CD4-positive, alpha-beta T cell treated with Interleukin-15 for 4 hours (primary cell): ENCODE measurements at places on chromosomes 1 and 21.
A peak's percentile ranks its signal among the peaks of the same experiment; 100 is the strongest.

- no peak for DNase-seq
These were observed 12.7 kb upstream of the CRNN start for GRCh38 chr1:152426731-152427130.

DNA sequence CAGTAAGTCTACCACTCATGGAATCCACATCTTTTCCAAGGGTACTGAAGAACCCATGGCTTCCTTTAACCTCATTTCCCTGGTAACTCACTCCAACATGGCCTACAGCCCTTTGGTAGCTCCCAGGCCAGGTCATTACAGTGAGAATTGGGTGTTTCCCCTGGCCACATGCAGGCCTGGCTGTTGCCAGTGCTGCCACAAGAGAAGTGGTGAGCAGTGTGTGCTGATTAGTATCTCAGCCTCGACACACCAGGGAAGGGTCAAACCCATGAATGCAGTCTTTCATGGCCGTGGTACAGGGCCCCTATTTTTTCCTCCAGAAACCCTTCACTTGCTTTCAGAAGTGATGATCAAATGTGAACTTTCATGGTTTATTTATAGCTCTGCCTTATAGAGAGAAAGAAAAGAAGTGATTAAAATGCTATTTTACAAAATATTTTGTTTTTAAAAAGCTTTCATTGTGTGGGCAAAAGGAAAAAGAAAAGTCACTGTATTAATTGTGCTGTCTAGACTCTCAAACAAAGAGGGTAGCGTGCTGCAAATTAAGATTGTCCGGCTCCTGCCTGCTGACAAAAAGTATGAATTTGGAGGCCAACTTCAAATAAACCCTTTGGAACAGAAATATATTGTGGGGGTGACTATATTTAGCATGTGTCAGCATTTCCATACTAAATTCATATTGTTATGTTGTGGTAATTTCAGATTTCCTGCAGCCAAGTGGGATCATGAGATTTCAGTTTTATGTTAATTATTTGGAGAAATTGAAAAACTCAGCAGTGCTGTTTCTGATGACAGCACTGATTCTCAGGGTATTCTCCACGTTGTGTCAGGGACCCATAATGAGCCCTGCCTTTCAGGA lies 62.0 kb upstream of the HOOK1 start:
- DNase-seq: no peak

GRCh38 chr1:40341491-40342380 lies 24.6 kb upstream of the COL9A2 start:
- DNase-seq: no peak

GRCh38 chr1:237031480-237031879 lies 10.5 kb upstream of the RYR2 start:
- DNase-seq: no peak

DNA sequence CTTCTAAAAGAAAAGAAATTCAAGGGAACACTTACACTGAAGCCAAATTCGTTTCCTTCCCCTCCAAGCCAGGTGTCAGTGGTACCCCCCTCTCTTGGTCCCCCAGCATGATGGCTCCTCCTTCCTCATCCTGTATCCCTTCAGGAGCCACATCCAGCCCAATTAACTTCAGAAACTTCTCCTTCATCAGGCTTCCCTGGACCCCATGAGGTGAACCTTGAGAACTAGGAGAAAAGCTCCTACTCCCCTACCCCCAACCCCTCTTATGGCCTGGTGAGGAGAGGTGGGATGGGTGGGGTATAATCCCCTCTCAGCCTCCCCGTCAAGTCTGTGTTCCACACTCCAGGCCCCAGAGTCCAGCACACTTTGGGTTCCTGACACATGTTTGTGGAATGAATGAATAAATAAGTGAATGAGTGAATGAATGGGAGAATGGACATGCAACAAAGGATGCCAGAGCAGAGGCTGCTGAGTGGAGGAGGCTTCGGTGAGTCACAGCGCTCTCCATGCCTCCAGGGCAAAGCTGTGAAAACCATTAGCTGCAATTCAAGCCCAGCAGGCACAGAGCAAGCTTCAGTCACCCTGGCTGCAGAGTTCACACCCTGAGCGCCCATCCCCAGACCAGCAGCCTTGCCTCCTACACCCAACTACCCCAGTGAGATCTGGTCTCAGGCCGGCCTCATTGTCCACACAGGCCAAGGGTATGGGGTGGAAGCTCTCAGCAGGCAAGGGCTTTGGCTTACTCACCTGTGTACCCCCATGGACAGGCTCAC lies 43.8 kb downstream of the BATF3 start:
- DNase-seq: no peak

DNA sequence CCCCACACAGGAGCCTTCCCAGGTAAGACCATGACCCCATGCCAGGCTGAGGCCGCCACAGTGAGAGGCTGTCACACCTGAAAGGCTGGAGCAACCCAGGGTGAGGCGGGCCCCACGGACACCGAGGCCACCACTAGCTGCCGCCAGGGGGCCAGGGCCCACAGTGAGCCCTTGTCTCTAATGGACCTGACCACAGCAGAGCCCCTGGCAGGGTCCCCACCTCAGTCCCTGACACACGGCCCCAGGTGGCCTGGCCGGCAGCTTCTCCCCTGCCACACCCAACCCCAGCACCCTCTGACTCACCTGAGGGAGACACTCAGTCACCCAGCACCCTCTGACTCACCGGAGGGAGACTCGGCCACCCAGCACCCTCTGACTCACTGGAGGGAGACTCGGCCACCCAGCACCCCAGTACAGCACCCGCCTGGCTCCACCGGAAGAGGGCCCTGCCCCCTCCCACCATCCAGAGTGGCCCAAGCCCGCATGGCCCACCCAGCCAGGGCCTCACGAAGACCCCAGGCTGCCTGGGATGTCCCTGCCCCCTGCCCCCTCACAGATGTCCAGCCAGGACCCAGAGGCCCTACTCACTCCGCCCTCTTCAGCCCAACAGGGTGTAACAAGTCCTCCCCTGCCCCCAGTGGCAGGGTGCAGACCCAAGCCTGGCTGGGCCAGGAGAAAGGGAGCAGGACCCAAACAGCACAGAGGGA lies 4.4 kb downstream of the DVL1 start:
- peak; percentile 70 for DNase-seq

DNA sequence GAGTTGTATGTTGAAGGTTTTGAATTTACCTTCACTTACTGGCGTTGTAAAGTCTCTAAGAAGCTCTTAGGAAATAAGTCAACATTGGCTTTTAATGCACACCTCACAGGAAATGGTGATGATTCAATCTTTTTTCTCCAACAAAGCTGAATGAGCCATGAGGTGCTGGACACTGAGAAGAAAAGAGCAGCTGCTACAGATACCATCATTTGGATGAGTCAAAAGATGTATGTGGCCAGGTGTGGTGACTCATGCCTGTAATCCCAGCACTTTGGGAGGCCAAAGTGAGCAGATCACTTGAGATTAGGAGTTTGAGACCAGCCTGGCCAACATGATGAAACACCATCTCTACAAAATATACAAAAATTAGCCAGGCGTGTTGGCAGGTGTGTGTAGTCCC lies 3.3 kb upstream of the IL23R start:
- peak; percentile 54 for DNase-seq

DNA sequence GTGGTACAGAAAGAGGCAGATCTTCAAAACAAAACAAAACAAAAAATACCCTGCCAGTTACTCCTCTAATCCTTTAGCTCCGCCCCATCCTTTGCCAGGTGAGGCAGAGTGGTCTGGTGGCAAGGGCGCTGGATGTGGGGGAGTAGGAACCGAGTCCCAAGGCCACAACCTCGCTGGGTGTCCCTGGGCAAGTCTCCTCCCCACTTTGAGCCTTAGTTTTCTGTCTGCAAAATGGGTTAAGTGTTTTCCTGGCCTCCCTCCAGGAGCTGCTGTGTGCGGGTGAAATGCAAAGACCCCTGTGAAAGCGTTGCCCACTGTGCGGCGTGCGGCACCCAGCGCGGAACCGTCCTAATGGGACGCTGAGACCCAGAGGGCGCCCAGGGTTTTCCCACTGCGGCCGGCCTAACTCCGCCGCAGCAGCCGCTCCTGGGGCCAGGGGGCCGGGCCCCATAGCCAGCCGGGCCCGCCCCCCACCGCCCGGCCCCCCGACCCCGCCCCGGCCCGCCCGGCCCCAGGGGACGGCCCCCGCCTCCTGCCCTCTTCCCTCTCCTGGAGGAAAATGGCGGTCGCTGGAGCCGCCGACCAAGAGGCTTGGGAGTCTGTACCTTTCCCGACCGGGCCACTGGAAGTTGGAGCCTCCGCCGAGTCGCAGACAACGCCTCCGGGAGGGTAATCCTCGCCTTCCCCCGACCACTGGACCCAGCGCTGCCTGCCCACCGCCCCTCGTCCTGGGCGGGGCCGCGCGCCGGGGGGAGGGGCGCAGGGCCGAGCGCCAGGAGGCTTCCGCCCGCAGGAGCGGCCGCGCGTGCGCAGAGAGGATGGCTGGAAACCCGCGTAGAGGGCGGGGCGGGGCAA lies at the start of the genes ERMAP and SVBP:
Gene ERMAP (plus strand): TSS at position 538 of the 855 bp plus-strand sequence. CDS start 13,327 bp downstream, outside the sequence.
Gene SVBP (minus strand): TSS at position 813 of the 855 bp plus-strand sequence. CDS start 853 bp downstream, outside the sequence.
- DNase-seq: peak; percentile 93

GRCh38 chr1:200319148-200319547 lies 90.7 kb downstream of the ZNF281 start:
- no peak for DNase-seq

DNA sequence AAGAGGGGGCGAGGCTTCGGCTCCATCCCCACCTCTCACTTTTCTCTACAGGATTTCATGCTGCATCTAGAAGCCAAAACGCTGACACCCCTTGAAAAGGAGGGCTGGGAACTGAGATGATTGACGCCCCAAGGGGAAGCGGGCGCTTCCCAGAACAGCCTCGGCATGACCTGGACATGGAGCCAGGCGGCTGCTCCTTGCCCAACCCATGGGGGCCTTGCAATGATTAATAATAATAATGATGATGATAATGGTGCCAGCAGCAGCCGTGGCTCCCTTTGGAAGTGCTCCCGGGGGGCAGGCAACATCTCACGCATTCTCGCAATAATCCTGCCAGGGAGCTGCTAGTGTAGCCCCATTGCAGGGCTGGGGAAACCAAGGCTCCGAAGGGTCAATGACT lies 78.2 kb downstream of the RAP1GAP start:
- no peak for DNase-seq

DNA sequence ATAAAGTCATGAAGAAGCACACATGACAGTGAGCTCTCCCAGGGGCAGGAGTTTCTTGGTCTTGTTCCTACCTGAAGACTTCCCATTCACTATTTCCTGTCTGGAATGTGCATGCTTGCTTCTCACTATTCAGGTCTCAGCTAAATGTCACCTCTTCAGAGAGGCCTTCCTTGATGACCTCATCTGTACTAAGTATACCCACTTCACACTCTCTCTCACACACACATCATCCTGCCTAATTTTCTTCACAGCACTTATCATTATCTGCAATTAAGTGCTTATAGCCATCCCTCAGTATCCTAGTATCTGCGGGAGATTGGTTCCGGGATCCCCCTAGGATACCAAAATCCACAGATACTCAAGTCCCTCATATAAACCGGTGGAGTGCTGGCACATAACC lies 146.4 kb upstream of the IVNS1ABP start:
- no peak for DNase-seq

DNA sequence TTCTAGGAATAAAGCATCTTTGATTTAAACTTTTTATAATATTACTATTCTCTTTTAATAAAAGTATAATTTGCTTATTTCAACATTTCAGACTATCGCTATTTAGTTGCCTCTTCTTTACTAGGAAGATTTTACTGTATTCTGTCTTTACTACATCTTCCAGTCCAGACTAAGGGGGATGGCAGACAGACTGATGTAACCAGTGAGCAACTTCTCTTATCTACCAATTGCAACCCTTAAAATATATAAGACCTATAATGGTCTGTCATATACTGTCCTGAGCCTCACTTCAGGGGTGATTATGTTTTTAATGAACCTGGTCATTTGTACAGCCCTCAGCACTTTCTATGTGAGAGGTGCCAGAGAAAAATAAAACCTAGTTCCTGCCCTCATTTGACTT lies 87.0 kb downstream of the UBE2U start:
- DNase-seq: no peak

DNA sequence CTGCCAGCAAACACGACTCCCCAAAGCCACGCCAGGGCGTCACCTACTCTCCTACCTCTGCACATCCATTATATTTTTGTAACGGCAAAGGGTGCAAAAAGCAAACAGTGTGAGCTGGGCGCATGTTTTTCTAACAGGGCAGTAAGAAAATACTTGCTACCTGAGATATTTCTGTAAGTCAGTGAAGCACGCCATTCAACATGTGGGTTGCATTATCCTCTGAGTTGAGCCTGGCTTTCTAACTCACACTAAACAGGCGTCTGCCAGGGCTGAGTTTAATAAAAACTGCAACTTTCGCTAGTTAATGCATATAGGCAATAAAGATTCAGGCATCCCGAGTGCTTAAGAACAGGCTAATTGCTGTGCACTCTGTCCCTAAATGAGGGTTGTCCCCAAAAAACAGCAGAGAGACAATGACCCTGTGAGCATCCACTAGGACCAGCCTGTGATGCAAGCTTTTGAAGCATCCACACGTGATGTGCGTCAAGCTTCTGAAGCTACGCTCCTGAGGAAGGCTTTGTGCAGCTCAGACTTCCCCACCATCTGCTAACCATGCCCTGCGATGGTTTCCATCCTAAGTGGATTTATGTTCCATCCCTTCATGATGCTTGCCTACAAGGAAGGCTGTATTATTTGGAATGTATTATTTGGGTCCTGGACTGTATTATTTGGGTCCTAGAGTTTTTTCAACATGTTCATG lies 70.0 kb upstream of the SIM2 start:
- no peak for DNase-seq

- no peak for DNase-seq
These were observed 1.4 kb upstream of the FAM151A start for GRCh38 chr1:54624466-54625464.

DNA sequence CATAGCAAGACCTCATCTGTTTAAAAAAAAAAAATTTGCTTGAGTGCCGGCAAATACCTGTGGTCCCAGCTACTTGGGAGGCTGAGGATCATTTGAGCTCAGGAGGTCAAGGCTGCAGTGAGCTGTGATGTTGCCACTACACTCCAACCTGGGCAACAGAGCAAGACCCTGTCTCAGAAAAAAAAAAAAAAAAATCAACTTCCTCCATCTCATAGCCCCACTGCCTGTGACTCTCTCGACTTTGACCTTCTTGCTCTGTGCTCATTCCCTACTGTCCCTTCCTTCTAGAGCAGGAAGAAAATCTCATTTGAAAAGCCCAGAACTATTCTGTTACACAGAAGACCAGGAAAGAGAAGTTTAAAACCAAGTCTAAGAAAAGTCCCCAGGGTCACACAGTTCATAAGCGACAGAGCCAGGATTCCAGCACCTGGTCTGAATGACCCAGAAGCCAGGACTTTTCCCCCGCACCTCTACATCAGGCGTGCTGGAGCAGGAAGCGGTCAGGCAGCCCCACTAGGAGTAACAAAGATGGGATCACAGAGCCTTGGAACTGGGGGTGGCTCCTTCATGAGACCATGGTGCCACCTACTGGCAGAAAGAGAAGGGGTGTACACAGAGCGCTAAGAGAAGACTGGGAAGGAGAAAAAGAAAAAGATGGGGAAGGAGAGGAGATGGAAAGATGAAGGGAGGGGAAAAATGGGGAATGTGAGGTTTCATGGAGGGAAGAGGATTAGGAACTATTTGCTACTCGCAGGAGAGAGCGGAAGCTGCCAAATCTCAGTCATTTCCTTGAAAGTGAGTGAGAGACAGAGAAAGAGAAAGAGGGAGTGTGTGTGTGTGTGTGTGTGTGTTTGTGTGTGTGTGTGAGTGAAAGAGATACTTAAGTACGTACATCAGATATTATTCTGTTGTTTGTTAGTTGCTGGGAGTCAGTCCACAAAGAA lies 3.1 kb upstream of the P3R3URF start:
- DNase-seq: peak; percentile 67
